CD4-positive, alpha-beta T cell treated with Interleukin-1 beta for 1 hour (primary cell): ENCODE measurements at places on chromosomes 3 and 15.

- DNase-seq: no peak
Observed at GRCh38 chr15:57832183-57832582, 125.7 kb downstream of the POLR2M start.

- DNase-seq: no peak
Observed at GRCh38 chr3:188860147-188860546, 311.6 kb upstream of the TPRG1 start.

DNA sequence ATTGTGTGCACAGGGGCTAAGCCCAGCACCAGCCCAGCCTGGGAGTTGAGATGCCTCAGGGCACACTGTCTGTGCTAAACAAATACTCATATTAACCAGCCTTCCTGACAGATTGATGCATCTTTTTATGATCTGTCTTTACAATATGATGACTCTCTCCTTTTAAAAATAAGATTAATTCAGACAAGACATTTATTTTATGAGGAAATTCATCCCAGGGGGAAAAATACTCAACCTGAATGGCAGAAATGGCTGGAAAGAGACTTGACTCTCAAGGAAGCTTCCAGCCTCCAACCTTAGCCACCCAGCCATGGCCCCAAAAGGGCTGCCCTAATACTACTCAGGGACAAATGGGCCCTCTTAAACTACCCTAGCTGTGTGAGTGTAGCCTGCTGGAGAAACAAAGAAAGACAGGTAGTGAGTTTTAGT, 46.9 kb downstream of the NOX5 start:
- no peak for DNase-seq

DNA sequence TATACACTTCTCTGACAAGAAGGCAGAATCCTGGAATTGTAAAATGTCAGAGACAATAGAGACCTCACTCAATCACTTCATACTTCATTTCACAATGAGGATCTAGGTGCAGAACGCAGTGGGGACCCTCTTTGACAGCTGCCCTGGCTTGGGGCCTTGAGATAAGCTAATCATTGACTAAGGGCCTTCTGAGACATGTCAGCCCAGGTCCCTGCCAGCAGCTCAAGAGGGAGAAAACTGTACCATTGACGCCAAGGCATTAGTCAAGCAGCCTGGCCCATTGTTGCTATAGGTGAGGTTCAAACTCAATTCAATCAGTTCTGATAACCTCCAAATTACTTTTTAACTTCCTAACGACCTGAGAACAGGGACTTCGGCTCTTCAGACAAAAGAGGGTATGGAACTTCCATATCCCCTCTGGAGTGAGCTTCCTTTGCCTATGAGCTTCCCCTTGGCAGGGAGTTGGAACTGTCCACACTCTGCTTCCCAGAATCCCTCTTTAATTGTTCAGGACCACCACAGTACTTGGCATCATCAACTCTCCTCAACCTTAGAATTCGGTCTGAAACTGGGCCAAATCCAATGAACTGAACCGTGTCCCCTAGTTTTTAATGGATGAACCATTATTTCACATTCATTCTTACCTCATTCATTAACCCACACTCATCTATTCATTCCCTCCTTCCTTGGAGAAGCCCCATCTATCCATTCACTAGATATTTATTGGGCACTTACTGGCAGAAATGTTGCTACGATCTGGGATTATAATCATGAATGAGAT, 1.5 kb upstream of the CYP8B1 start:
- DNase-seq: no peak

DNA sequence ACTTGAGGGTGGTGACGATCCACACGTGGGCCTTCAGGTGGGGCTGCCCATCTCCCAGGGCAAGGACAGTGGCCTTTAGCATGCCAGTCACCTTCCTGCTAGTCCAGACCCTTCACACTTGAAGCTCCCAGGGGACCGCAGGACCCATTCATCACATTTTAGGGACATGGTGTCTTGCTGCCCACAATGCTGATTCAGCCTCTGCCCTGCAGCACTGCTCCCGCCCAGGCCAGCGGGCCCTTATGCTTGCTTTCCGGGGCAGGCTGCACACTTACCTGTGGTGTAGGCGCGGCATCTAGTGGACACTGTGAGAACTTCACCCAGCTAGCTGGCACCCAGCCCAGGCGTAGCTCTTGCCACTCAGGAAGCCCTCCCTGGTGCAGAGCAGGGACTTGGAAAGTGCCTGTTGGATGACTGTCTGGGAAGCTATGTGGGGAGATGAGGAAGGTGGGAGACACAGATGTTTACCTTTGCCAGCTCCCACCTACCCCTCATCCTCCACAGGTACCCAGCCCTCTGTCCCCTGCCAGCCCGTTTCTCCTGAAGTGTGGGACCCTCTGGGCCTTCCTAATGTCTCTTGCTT, 26.3 kb upstream of the NR2C2 start:
- DNase-seq: peak; percentile 76
